Stimulated activated CD4-positive, alpha-beta T cell treated with anti-CD3 and anti-CD28 coated beads, Interleukin-1b, Interleukin-23, amount 100 ng/mL, for 24 hours (primary cell): ENCODE measurements at places on chromosomes 5 and 9.

- no peak for DNase-seq
These were observed 234.2 kb downstream of the MCTP1 start for GRCh38 chr5:95050708-95051107.

DNA sequence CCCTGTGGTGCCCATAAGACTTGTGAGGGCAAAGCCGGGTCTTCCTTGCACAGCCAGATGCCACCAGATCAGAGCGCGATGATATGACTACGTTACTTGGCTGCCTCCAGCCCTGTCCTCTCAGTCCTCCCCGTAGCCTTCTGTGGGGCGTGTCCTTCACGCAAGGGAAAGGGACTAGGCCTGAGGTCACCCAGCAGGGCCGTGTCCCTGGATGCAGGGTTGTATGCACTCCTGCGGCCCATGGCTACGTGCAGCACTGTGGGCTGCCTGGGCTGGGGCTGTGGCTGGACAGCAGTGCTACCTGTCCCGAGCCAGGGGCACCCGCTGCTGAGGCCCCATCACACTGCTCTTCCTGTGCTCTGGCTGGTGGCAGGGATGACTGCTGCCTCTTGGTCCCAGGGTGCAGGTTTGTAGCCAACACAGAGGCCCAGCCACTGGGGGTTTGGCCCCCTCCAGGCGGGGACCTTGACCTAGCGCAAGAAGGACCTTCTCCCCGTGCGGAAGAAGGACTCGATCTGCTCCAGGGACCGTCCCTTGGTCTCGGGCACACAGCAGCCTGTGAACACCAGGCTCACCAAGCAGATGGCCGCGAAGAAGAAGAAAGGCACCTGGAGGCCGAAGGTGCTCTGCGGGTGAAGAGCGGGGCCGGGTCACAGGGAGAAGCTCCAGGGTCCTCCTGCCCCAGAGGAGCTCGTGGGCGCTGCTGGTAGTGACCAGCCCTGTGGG is 7.2 kb downstream of the SLC2A6 start:
- no peak for DNase-seq

DNA sequence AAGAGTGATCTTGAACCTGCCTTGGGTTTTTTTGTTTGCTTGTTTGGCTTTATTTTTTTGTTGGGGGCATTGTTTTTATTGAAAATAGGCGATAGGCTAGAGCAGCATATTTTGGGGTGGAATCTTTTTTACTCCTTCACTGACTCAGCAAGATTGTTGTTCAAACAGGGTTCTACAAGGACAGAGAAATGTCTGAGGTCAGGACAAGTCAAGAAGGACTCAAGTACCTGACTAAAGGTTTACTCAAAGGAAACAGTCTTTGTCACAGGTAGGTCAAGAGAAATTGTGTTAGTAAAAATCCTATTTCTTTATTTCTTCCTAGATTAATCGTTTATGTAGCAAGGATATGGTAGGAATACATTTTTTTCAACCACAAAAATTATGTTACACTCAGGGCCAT is 1564.0 kb upstream of the CDH9 start:
- DNase-seq = no peak

GRCh38 chr9:137141976-137142936 is 3.3 kb downstream of the GRIN1 start:
- DNase-seq = no peak

- no peak for DNase-seq
These were observed 664.2 kb upstream of the ZNF608 start for GRCh38 chr5:125410537-125411070.

DNA sequence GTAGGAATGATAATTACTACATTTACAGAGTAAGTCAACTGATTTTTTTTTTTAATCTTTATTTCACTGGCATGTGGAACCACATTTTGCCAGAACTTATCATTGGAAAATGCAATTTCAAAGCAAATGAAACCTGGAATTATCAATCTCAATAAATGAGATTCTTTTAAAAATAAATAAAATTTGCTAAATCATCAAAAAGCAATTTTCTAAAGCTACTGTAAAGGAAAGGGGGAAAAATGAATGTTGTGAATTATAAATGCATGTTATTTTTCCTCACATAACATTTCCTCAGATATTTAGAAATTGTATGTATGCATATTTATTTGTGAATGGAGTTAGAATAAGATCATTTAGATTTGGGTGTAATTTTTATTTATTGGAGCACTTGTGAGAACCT is 89.9 kb upstream of the GRHPR start:
- no peak for DNase-seq

DNA sequence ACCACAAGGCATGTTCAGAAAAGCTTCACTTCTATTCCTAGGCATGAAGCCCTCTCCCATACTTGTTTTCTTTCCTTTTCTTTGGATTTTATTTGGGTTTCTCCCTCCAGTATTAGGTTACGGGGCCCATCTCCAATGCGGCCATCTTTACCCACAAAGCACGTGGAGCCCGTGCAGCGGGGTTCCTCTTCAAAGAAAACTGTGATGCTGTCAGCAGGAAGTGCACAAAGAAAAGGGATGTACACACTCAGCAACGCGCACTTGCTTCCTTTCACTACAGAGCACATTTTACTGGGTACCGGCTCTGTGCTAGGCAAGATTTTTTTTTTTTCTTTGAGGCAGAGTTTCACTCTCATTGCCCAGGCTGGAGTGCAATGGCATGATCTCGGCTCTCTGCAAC is 106.6 kb downstream of the COL23A1 start:
- DNase-seq = no peak

- DNase-seq = no peak
These were observed 20.9 kb upstream of the TTC33 start for GRCh38 chr5:40776658-40776977.
